ENCODE measurements at places on chromosomes 3 and 15. TPM values are rescaled to one million over a fixed set of nuclear protein-coding genes. Genes with fewer than 3 reads are reported as not detected.

DNA sequence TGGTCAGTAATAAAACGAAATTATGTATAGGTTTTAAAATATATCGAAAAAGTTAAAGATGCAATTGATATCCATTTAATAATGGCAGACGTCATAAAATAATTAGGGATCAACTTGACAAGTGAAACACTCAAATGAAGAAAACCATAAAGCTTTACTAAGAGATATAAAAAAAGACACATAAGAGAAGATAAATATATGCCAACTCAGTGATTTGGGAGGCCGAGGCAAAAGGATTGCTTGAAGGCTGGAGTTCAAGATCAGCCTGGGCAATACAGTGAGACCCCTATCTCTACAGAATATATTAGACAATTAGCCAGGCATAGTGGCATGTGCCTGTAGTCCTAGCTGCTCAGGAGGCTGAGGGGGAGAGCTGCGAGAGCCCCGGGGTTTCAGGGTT, 190.5 kb downstream of the SV2B start:
- no peak for DNase-seq

DNA sequence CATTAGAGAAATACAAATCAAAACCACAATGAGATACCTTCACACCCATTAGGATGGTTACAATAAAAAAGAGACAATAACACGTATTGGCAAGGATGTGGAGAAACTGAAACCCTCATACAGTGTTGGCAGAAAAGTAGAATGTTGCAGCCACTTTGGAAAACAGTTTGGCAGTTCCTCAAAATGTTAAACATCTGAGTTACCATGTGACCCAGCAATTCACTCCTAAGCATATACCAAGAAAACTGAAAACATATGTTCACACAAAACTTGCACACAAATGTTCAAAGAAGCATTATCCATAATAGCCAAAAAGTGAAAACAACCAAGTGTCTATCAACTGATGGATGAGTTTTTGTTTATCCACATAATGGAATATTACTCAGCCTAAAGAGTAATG, 166.9 kb upstream of the FAM3D start:
- no peak for DNase-seq

DNA sequence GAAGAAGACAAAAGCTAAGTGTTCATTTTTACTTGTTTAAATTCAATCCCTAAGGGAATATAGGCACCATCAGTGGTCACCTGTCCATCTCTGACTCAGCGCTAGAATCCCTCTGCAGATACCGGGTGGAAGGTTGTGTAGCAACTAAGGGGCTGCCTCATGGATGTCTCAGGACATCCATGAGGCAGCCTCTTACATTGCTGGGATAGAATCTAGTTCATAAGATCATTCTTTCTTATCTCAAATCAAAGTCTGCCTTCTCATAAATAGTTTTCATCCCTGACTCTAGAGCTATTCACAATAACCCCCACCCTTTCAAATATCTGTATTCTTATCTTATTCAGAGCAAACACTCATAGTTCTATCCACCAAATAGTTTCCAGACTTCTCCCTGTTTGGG, 38.1 kb downstream of the HSPBAP1 start:
- DNase-seq, result no peak

DNA sequence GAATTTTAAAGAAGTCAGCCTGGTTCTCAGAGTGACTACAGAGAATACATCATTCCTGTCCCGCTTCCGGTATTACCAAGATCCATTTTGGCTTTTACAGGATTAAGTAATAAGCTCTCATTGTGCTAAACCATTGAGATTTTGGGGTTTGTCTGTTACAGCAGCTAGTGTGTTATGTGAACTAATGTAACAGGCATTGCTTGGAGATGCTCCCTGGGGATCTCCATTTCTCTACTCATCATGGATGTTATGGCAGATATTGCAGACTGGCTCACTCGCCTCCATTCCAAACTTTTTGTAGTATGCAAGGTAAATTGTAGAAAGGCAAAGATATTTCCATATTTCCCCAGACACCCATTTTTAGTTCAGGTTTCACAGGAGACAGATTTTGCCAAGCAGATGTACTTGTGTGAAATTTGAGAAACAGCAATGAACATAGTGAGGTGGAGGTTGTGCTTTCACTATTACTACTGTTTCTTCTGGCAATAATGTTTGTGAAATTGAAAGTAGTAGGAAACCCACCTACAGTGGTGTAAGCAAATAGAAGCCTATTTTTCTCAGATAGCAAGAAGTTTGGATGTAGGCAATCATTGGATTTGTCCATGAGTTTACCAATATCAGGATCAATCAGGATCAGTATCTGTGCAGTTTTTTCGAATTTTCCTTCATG, 177.1 kb upstream of the GALNT15 start:
- no peak for DNase-seq

The CXCR6 gene
- total RNA-seq, result 13.1 TPM

Measured in activated T-cell treated with anti-CD3 and anti-CD28 coated beads, Interleukin-2, amount 50 U/mL, for 72 hours (primary cell).